COR-L47 (cell line): ENCODE measurements at places on chromosomes 2 and 18.

DNA sequence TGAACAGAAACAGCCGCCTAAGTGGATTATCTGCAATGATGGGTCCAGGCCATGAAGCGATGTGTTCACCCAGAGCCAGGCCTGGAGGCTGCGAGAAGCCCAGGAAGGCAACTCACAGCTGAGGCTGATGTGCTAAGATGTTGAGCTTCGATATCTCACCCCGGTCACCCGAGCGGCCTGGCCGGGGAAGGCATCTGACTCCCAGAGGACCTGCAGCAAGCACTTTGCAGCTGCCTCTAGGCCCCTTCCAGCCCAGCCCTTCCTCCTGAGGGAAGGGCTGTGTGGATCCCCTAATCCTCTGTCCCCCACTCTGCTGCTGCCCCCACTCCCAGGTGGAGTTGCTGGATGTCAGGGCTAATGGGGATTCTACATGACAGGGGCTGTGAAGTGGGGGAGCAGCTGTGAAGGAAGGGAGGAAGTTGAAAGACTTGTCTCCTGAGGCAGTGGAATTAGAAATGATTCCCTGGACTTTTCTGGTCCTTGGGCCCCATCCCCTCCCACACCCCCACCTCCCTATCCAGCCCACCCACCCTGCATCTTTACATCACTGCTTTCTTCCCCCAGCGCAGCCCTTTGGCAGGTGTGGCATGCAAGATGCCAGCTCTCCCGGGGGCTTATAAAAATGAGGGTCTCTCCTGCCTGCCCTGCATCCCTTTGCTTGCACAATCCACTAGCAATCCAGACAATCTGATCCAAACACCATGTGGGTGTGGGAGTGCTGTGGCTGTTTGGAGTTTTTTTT is 4.3 kb downstream of the ATP6V1B1 start:
- DNase-seq: no peak

GRCh38 chr2:208798698-208799097 is 392.1 kb downstream of the PTH2R start:
- DNase-seq: no peak

DNA sequence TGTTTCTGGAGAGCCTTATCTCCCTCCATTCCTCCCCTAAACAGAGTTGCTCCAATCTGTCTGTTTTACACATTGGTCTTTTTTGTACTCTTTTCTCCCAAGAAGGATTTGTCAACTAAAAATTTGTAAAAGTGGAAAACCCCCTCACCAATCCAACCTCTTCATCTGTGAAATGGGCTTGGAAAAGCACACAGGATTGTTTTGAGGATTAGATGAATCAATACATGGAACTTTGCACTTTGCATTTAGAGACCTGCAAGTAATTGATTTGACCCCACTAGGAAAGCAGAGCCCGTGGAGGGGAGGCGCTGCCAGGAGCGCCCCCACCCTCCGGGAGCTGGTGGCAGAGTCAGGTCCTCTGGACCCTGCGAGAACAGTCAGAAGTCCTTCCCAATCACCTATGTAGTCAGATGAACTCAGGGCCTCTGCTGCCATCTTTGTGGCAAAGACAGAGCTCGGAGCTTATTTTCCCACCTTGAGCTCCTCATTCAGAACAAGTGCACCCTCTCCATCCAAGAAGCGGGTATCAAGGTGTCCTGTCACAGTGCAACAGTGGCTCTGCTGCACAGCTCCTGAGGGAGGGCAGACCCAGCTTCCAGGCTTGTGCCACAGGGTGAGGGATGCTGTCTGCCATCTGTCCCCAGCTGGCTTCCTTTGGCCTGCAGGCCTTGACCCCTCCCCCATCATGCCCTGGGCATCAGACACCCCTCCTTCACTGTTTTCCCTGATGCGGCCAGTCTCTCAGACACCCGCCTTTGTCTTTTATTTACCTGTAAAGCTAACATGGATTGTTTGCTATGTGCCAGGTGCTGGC is 1.7 kb upstream of the TMEM185B start:
- peak; percentile 71 for DNase-seq

DNA sequence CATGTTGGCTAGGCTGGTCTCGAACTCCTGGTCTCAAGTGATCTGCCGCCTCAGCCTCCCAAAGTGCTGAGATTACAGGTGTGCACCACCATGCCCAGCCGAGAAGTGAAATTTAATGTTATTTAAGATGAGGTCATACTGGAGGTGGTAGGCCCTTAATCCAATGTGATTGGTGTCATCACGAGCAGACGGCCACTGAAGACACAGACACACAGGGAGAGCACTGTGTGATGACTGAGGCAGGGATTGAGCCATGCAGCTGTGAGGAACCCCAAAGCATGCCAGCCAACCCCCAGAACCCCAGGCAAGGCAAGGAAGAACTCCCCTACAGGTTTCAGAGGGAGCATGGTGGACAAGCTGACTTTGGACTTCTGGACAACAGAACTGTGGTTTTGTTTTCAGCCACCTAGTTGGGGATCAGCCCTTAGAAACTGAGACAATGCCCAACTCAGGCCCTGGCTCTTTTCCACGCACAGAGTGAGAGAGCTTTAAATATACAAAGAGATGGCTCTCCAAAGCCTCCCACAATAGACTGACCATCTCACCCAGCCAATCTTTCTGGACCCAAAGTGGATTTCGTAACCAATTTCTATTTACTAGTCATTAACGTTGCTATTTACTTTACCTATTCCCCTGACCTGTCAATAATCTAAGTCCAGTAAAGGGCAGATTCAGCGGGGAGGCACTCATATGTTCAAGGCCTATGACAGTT is 34.2 kb downstream of the TBC1D8 start:
- DNase-seq: no peak

GRCh38 chr2:210459880-210460279 is 16.7 kb downstream of the LANCL1 start:
- DNase-seq: no peak

DNA sequence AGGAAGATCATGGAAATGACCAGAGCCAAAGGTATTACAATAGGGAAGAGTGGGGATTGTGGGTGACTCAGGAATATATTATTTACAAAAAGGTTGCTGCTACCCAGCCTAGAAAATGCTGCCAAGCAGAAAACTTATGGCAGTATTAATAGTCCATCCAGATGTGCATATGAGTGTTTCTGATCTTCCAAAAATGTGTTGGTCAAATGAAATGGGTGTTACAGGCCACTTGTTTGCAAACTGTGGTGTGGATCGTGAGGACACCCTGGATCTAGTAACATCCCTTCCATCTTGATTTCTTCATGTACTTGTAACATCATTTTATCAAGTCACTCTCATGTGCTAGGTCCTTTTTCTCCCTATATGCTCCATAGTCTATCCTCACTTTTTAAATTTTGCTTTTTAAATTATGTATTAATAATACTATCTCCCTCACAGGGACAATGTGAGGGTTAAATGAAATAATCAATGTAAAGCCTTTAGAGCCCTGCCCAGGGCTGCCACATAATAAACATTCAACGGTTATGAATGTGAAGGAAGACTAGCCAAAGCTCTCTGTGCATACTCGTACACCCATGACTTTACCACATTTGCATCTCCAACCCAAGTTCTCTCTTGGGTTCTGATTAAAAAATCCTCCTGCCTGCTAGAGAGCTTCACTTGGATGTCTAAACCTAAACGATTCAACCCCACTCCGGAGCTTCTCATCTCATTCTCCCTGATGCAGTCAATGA is 18.5 kb downstream of the CD226 start:
- no peak for DNase-seq

DNA sequence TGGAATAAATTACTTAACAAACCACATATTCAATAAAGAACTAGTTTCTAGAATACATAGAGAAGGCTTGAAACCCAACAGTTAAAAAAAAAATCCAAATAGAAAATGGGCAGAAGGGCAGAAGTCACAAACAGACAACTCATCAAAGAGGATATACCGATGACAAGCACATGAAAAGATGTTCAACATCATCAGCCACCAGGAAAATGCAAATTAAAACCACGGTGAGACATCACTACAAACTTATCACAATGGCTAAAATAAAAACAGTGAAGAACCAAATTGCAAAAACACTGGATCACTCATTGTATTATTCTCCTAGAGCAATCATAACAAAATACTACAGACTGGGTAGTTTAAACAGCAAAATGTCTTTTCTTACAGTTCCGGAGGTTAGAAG is 14.5 kb downstream of the SESTD1 start:
- no peak for DNase-seq

DNA sequence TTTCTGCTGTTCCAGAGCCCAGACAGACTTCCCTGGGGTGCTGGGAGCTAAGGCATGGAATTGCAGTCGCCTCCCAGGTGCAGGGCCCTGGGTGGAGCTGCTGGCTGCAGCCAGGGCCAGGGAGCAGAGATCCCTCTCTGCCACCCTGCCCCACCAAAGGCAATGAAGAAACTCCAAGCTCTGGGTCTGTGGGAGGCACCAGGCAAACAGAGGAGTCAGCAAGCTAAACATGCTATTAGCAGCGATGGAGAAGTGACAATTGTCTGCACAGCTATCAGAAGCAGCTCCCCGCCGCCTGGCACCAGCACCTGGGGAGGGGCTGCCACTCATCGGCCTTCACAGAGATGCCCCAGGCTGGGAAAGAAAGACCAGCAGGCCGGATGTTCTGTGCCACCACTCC is 28.0 kb upstream of the COX5B start:
- no peak for DNase-seq

DNA sequence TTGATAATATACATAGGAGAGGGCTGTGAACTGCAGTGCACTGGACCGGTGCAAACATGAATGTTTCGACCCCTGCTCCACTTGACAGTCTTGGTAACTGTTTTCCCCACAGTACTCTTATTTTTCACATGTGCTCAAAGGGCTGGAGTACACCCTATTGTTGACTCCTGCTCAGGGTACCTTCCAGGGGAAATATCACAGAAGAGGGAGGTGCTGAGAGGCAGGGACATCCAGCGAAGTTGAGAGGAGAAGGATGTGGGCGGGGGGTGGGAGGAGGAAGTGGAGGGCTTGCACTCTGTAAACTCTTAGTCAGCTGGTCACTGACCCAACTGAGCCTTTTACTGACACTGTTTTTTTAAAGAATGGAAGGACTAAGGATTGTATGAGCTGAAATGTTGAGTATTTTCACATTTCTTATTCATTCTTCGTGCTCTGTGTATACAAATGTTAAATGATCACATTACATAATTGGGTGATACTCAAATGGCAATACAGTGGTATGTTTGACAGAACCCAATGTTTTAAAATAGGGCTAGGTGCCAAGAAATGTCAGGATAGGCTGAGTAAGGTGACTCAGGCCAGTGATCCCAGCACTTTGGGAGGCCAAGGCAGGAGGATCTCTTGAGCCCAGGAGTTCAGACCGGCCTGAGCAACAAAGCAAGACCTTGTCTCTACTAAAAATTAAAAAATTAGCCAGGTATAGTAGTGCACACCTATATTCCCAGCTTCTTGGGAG is 10.0 kb downstream of the INPP4A start:
- DNase-seq: no peak

GRCh38 chr18:79614211-79614955 is 65.2 kb upstream of the CTDP1 start:
- no peak for DNase-seq

GRCh38 chr2:151482171-151482725 is 72.5 kb downstream of the RIF1 start:
- DNase-seq: no peak

DNA sequence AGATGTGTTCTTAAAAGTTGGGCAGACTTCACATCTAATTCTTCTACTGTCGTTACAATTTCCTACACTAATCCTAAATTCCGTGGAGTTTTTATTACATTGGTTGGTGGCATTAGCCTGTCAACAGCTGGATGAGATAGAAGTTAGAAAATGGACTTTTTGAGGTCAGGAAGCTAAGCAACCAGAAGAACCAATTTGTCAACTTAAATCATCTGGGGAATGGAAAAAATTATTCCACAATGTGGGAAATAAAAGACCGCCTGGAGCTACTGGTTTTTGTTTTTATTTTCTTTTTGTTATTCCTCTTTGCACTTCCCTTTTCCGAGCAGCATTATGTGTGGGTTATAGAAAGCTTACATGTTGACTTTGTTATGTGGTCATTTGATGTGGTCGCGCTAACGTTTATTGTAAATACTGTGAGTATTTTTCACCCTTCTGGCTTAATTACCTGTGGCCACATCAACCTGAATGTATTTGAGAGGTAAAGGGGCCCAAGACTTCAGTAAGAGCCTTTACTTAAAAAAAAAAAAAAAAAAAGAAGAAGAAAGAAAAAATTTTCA is 75.3 kb downstream of the PTPRM start:
- no peak for DNase-seq

DNA sequence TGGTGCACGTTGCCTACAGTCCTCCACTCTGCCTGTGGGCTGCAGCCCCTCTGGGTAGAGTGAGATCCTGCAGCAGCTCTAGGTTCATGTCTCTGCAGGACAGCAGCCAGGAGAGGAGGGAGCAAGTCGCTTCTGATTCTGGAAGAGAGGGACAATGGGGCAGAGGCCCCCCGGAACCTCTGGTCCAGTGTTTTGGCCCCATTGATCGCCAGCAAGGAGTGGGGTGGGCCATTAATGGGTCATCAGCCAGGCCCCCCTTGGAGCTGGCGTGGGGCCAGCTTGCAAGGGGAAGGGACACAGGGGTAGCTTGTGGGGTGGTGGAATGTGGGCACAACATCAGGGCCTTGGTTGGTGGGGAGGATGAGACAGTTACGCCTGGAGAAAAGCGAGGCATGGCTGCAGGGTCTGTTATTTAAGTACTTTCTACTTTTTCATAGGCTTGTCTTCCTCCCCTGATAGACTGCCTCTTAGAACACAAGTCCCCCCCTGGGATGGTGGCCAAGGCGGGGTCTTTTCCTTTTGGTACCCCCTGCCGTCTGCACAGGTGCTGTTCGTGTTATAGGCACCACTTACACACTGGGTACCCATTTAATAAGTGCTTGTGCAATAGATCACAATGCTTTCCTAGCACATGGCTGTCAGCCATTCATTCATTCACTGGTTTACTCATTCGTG is 44.6 kb downstream of the INHBB start:
- DNase-seq: no peak

GRCh38 chr2:65922030-65922429 is 489.6 kb upstream of the SPRED2 start:
- DNase-seq: no peak

GRCh38 chr18:24054130-24054529 is 39.6 kb downstream of the TTC39C start:
- no peak for DNase-seq

GRCh38 chr18:8339952-8340351 is 269.3 kb upstream of the RAB12 start:
- DNase-seq: no peak

DNA sequence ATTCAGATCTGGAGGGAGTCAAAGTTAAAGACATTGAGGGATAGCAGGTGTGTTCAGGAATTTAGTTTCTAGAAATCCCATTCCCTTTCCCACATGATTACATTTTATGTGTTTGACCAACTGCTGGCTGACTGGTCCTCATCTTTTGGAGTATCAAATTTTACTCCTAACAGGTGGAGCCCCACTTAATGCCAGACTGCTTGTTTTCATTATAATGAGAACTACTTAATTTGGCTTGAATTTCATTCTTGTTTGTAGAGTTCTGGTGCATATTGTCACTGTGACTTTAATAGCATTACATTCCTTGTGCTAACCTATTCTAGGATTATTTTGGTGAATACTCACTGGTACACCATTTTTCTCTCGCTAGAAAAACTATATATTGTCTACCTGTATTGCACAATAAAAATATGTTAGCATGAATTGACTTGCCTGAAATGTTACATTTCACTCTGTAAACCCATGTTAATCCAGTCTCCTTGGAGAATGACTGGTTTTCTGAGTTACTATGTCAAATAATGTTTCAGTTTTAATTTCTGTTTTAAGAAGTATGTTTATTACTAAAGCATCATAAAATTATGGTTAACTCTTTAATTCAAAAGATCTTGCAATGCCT is 98.2 kb downstream of the TANC1 start:
- no peak for DNase-seq

- DNase-seq: no peak
Measured at GRCh38 chr2:95208106-95208505, 785 bp downstream of the ZNF892 start.

GRCh38 chr2:34729845-34730244 is 1130.7 kb upstream of the FAM98A start:
- DNase-seq: no peak
